ENCODE measurements at places on chromosomes 6 and 20.

DNA sequence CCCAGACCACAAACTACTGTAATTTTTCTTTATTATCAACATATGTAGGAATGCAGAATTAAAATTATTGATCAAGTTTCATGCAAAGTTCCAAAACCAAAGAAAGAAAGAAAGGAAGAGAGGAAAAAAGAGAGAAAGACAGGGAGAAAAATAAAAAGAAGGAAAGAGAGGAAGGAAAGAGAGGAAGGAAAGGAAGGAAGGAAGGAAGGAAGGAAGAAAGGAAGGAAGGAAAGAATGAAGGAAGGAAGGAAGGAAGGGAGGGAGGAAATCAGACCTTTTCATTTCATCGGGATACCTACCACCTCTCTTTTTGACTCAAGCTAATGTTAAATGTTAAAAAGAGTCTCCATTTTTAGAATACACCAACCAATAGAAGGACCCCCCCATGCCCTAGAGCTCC is 31.9 kb downstream of the DCDC2 start:
- no peak for DNase-seq

GRCh38 chr20:24370249-24370648 is 99.2 kb upstream of the SYNDIG1 start:
- no peak for DNase-seq

DNA sequence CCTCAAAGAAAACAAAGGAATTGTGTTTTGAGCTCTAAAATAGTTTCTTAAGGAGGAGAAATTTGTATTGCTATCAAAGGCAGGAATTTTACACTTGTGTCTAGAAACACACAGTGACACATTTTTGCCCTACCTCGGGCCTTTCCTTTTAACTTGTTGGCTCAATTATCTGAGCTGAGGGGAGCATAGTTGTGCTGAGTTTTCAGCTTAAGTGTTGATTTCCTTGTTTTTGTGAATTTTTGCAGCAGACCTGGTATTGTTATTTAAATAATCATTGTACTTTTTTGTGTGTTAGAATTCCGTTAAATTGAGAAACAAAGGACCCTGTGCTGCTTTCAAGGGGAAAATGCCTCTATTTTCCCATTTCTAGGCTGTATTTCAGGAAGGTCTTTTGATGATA is 249.7 kb downstream of the CD83 start:
- no peak for DNase-seq

DNA sequence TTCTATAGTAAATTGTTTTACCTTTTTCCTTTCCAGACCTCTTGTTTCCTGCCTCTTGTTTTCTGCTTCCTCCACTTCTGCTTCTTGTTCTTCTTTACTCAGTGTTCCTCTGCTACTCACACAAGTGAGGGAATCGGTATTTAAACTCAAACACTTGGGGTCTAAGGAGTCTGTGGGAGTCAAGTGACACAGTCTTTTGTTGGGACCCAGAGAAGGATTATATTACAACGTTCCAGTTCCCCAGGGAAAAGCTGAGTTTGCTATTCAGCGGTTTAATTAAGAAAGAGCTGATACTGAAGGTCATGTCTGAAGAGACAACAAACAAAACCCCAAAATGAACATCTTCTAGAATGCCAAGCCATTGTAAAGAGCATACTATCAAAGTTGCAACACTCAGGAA is 107.8 kb upstream of the CITED2 start:
- no peak for DNase-seq

DNA sequence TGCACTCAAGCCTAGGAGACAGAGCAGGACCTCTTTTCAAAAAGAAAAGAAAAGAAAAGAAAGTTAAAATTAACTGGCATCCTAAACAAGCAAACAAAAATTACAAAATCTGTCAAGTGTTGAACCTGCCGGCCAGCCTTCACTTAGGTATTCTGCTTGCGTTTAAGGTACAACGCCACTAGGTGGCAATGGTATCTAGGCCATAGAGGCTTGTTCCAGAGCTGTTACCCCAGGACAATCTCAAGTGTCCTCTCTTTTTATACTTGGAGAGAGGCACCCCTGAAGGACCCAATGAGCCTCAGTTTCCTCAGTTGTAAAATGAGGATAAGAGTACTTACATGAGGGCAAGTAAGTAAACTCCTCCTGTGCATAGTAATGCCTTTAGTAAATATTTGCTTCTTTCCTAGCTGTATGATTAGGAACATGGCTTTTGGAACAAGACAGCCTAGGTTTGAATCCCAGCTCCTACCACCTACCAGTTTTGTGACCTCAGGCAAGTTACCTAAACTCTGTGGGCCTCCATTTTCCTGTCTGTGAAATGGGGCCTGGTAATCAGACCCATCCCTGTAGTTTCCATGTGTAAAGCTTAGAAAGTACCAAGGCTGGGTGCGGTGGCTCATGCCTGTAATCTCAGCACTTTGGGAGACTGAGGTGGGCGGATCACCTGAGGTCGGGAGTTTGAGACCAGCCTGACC is 5.8 kb upstream of the PACSIN1 start:
- DNase-seq, result peak; percentile 25

GRCh38 chr6:53547166-53547810 is 2.4 kb upstream of the GCLC start:
- no peak for DNase-seq
